ENCODE measurements at places on chromosomes 2 and 18.

DNA sequence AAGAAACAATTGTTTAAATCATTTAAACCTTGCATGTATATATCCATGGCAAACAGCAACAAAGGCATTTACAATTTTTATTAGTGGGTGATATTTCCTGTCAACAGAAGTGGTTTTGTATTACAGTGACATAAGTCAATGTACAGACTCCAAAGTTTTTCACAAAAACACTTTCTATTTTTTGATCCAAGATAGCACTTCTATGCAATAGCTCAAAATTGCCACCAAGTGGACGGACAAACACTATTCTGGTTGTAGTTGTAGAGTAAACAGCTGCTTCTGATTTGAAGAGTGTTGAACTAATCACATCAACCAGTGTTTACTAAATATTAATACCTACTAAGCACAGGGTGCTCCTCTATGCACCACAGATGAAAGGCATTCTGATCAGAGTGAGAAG lies 421.4 kb downstream of the NCKAP5 start:
- no peak for DNase-seq

DNA sequence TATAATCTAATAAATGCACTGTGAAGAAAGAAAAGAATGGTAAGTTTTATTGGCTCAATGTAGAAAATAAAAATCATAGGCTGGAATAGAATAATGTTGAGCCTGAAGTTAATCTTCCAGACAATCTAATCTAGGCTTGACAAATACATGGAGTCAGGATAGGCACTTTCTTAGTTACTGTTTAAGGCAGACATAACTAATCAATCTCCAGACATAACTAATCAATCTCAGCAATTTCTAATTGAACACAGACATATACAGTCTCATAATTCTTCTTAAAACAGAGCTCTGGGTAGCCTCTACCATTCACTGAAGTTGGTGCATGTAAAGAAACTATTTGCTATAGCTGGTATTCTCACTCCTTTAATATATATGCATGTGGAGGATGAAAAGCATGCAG lies 150.1 kb upstream of the CTAGE1 start:
- no peak for DNase-seq

- DNase-seq: no peak
These were observed 63.9 kb downstream of the PPP1R1C start for GRCh38 chr2:182049372-182050148.

DNA sequence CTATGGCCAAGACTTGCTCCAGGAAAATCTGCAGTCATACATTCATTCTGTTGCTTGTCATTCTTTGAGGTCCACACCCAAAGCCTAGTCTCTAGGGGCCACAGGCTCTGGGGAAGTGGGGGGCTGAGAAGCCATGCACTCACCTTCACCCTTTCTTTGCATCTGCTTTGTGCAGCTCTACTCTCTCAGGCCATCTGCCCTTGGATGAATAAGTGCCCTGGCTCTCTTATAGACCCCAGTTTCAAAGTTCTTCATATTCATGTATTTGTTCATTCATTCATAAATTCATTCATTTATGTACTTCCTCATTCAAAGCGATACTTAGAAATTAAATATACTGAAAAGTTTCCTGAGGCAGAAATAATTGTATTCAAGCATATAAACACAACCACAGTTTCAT lies 130.3 kb upstream of the FAM98A start:
- no peak for DNase-seq

- DNase-seq: no peak
These were observed 39.6 kb downstream of the DOCK10 start for GRCh38 chr2:225002656-225003045.

- DNase-seq: no peak
These were observed 4.1 kb upstream of the ZNF397 start for GRCh38 chr18:35236571-35237363.

DNA sequence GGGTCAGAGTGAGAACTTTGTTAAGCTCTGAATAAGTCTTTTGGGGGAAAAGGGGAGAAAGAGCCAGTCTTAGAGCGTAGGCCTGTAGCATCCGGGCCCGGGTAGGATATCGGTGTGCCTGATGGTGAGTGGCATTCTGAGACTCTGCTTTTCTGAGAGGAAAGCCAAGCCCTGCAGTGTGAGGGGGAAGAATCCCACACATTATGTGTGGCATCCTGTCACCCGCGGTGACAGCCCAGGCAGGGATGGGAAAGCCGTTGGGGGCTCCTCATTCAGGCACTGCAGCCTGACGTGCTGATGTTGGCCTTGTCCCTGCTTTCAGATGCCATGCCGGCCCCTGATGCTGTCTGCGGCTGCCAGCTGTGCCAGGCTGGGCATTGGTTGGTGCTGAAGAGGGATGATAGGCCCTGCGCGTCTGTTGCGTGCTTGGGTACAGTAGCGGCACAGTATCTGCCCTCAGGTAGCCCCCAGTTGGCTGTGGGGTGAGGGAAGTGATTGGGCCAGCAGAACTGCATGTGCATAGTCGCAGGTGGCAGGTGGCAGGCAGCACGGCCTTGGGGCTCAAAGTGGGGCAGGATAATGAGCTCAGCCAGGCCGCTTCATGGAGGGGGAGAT lies 37.6 kb downstream of the GLI2 start:
- DNase-seq: no peak

DNA sequence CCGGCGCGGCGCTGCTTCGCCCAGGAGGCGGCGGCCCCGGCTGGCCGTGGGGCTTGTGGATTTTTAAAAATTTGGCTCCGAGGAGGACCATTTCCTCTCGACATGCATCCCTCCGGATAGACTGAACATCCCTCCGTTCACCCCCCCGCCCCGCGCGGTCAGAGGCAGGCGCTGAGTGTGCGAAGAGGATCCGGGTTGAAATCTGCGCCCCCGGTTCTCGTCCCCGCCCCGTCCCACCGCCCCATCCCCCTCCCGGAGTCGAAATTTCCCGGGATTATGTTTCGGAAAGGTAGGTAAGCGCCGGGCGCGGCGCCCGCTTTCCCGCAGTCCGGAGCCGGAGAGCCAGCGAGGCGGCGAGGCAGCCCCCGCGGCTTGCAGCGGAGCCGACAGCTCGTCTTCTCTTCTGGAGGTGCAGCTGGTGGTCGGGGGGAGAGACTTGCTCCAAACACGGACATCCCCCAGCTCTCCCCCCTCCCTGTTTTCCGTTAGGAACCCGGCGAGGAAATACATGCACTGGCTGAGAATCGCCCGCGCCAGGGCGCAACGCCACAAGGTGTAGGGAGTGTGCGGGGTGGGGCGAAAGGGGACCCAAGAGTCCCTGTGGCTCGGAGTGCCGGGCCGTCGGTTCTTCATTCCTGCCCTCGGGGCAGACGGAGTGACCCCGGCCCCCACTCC lies at the start of gene PRKCE:
PRKCE (plus strand) TSS at position 261 of the 675 bp plus-strand sequence.
- no peak for DNase-seq

DNA sequence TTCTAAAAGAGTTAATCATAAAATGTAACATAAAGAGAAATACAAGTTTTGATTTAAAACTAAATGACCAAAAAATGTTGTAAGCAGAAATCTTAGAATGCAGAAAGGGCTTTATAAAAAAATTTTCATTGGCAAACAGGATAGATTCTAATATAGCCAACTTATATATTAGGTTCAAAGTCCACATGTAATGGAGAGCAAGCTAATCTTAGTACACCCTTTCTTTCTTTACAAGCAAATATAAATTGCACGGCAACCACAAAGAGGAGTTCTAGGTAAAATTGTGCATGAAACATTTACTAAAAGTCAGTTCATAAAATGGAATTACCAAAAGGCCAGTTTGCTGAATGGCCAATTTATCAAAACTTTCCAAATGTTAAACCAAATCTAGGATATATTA lies 130.6 kb downstream of the NOL4 start:
- no peak for DNase-seq

GRCh38 chr2:216165711-216166110 lies 56.6 kb downstream of the XRCC5 start:
- no peak for DNase-seq

GRCh38 chr2:62313449-62314227 lies 117.7 kb downstream of the B3GNT2 start:
- DNase-seq: no peak

DNA sequence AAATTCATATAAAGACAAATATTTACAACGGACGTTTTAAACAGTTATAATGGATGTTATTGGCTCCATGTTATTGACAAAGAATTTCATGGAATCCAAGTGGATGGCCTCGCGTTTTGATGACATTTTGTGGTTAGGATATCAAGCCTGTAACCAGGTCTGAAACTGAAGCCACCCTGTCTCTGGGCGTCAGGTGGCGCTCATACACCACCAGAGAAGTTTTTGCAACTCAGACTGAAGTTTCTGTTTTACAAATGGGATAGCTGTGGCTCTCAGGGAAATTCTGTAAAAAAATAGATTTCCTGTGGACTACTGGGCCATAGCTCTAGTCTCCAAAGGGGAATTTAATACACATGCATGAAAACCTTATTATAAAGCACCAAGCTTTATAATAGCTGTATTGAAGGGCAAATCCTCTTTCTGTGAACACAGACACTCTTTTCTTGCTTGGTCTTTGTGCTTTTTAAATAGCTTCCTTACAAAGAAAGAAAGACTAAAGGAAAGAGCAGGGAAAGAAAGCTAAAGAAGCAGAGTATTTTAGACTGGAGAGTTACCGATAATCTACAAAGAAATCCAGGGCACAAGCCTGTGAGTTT lies 86.7 kb downstream of the C18orf54 start:
- DNase-seq: peak; percentile 77

Measured in mesendoderm (in vitro differentiated cells).